Bone marrow (tissue), 2 donors: ENCODE measurements at places on chromosomes 3 and 15.

- no peak for DNase-seq
Observed at GRCh38 chr15:33084661-33085060, 109.9 kb downstream of the FMN1 start.

- no peak for DNase-seq
Observed at GRCh38 chr3:115111632-115112031, 35.5 kb downstream of the ZBTB20 start.

DNA sequence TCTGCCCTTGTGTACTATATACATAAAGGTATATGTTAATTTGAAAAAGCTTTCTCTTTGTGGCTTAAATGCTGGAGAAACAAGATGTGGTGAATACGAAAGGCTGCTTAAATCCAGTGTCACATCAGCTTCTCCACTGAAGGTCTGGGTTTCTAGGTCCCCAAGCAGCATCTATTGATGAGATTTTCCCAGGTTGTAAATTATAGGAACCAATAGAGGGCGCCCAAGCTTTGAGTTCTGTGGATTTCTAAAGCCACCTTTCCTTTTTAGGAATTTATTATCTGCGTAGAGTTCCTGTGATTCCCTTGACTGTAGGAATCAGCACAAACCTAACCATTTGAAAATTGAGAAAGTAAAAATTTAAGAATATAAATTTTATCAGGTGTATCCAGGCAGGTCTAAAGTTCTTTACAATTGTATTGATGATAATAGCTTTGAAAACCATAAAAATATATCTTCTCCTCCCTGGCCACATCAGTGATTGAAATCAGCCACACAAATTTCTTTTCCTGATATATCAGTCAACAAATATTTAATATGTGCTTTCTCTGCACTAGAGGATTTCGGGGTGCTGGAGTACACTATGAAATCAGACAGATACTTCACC lies 88.3 kb upstream of the ADAMTSL3 start:
- DNase-seq = no peak

DNA sequence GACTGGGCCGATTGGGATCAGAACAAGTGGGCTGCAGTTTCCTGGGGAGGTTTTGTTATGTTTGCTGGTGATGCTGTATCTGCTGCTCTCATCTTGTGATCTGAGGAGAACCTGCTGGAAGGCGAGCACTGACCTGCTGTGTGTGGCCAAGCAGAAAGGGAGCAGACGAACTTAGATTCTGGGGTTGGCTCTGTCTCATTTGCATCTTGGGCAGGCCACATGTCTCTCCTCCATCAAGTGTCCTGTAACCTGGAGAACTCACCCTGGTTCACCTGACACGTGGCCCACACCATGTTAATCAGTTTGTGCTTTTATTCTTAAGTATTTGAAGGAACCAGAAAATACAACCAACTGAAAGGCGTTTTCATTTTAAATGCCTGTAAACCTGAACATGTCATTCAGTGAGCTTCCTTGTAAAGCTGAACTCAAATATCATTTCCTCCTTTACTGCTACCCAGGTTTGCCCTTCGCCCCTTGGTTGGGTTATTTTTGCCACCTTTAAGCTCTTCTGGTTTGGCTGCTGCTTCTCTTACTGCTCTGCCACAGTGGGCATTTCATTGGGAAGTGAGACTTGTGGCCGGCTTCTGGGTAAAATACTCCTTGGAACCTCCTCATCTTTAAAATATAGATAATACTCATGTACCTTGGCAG lies 33.5 kb upstream of the TRAK1 start:
- no peak for DNase-seq

- no peak for DNase-seq
Observed at GRCh38 chr3:142787719-142788118, 63.9 kb downstream of the TRPC1 start.

GRCh38 chr15:52078876-52079700 lies 33.5 kb downstream of the BCL2L10 start:
- DNase-seq = peak; percentile 47

DNA sequence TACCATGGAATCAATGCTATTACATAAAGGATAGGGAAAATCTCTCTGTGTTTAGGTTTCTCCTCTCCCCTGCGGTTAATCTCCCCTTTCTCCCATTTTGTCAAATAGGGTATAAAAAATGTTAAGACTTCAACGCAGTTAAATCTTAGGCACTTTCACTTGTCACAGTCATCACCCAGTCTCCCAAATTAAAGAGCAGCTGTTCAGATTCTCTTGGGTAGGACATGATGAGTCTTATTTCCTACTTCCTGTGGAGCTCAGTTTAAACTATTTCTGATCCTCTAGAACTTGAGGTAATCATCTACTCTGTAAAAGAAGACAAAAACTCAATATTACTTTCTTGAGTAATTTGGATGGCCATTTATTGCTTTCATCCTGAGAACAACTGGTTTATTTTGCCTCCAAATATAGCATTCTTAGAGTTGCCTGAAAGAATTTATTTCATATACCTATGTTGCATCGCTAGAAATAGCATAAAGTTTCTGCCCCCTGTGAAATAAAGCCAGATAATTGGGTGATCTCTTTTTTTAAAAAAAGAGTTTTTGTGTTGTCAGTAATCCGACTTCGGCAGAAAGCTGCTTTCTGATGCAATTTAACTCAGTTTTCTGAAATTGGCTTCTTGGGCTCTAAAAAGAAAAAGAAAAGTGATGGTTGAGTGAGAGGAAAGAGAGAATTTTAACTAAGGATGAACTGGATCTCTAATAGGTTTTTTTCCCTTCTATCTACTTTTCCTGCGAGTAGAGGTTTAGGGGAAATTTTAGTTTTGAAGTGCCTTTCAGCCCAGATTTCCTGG lies 20.7 kb downstream of the RAP2B start:
- peak; percentile 61 for DNase-seq

- no peak for DNase-seq
Observed at GRCh38 chr3:153254361-153254760, 92.3 kb downstream of the RAP2B start.

DNA sequence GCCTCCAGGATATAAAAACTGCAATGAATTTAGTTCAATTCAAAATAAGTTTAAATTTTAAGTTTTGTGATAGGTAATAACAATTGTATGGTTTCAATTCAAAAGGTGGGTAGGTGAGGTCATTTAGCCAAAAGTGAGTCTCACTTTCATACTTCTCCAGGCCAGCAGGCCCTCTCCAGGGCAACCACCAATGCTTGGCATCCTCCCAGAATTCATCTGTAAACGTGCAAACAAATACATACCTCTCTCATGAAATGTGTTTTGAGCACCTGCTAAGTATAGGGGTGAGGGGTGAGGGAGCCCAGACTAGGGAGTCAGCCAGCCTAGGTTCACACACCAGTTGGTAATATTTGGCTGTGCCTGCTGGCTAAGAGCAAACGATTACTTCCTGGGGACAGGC lies 22.0 kb upstream of the RBSN start:
- no peak for DNase-seq

- DNase-seq = no peak
Observed at GRCh38 chr15:101107625-101108460, 144.0 kb downstream of the CHSY1 start.

DNA sequence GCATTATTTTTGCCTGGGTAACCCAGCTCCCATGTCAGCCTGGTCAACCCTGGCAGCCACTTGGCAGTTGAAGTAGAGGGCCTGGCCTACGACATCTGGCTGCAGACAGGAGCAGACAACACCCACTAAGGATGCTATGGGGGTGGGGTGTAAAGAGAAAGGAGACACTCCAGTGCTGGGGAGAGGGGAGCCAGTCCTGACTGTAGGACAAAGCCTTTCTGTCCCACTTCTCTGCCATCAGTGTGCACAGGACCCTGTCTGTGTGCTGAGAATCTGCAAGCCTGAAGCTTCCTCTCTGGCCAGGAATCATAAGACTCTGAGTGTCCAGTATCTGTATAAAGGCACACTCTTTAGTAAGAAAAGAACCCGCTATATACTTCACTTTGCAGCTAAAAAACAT lies 96.3 kb upstream of the CHRM5 start:
- DNase-seq = no peak

- DNase-seq = no peak
Observed at GRCh38 chr15:88015228-88015860, 241.2 kb downstream of the NTRK3 start.

GRCh38 chr3:51075221-51075775 lies 309.8 kb upstream of the MANF start:
- no peak for DNase-seq

GRCh38 chr15:31248263-31248662 lies 78.4 kb upstream of the KLF13 start:
- no peak for DNase-seq

GRCh38 chr15:78618490-78618934 lies 2.3 kb downstream of the CHRNA3 start:
- peak; percentile 48 for DNase-seq

DNA sequence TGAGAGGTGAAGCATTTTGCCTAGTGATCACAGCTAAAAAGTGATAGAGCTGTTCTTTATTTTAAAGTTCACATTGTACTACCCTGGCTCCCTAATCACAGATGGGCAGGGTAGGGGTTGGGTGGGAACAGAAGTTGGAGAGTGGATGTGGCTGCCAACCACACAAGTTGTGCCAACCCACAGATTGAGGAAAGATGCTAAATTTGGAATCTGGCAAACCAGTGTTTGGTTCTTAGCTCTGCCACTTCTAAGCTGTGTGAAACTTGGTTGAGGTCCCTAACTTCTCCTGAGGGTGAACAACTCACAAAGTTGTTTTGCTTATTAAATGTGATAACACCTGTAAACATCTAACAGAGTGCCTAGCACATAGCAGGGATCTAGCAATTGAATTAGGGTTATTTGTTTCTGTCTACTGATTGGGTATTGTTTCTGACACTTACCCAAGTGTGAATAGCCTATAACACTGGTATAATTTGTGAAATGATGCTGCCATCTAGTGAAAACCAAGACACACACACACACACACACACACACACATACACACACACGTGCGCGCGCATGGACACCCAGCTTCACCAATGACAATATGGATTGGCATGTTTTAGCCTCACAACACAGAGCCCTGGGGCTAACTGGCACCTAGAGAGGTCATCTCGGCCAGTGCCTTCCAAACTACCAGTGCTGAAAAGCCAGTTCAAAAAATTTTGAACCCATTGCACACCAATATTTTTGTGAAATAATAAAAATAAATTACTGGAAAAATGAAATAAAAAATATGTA lies 25.3 kb downstream of the ADGRG7 start:
- DNase-seq = peak; percentile 77

DNA sequence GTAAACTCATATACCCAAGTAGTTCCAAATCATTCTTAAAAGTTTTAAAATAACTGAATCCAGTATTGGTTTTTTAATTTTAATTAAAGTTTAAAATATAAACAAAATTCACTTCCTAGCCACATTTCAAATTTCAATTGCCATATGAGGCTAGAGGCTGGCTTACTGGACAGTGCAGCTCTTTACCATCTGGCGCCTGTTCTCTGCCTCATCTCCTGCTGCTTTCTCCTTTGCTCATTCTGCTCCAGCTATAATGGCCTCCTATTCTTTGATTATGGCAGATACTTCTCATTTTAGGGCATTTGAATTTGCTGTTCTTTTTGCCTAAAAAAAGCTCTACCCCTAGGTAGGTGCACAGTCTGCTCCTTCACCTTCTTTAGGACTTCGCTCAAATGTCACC lies 19.1 kb downstream of the ARMC8 start:
- no peak for DNase-seq

GRCh38 chr15:92818651-92819277 lies 81.4 kb upstream of the CHD2 start:
- DNase-seq = no peak

DNA sequence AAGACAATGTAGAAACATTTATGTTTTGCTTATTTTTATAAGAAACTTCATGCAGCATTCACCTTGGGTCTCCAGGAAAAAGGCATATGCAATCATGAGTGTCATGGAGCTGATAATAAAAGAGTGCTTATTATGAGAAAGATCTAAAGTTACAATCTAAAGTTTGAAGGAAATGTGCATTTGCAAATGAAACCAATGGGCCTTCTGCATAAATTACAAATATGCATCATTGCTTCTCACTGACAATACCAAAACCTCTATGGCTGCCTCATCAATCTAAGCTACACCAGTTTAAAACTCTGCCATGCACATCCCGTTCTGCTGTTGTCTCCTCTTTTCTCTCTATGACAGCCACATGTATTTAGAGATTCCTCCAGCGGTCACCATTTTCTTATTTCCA lies 103.2 kb upstream of the ABI3BP start:
- no peak for DNase-seq

GRCh38 chr3:123632161-123632655 lies 47.4 kb upstream of the HACD2 start:
- DNase-seq = no peak

GRCh38 chr15:67784856-67785430 lies 40.4 kb upstream of the SKOR1 start:
- no peak for DNase-seq

- no peak for DNase-seq
Observed at GRCh38 chr3:41683666-41684350, 278.1 kb downstream of the ULK4 start.

DNA sequence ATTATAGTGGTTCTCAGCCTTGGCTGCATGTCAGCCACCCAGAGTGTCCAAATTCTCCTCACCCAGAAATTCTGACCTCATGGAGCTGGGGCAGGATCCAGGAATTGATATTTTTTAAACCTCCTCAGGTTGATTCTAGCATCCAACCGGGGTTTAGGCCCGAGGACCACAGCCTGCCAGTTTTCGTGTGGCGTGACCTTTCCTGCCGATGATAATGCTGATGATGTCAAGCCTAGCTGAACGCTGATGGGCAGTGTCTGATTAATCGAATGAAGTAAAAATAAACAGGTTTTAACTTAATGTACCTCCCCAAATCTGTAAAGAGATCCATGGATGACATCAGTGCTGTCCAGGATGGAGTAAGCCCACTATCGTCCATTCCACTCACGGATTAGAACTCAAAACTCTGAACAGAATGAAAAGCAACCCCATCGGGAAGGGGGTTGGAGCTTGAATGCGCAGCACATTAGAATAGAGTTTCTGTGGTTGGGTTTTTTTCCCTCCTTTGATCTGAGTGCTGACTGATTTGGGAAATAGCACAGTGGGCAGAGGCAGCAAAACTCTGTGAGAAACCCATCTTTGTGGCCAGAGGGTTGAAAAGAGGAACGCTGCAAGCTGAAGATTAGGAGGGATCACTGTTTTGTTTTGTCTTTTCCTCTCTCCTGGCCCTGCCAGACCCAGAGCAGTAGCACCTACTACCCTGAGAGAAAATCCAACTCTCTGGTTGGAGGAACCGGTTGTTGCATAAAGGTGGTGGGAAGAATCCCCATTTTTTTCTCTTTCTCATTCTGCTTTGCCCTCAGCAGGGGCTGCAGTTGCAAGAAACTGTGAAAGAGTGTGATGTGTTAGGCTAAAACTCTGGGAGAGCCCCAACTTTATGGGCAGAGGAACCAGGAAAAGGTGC lies 153.9 kb downstream of the APBA2 start:
- no peak for DNase-seq

GRCh38 chr3:110243081-110243480 lies 828.5 kb upstream of the NECTIN3 start:
- DNase-seq = no peak
